HT-29 (cell line): ENCODE measurements at places on chromosomes 3 and 15. TPM values are rescaled to one million over a fixed set of nuclear protein-coding genes. Genes with fewer than 3 reads are reported as not detected.
A peak's percentile ranks its signal among the peaks of the same experiment; 100 is the strongest.

Gene CCDC174
- total RNA-seq, result 3.4 and 4.1 TPM in 2 replicates

Gene TMEM202
- total RNA-seq, result not detected in 2 replicates

GRCh38 chr15:63043335-63044076, 959 bp downstream of the TPM1 start:
- DNase-seq, result no peak

GRCh38 chr3:49709852-49710251, 9.6 kb downstream of the AMIGO3 start:
- no peak for DNase-seq

Gene GOLGA8H
- total RNA-seq, result not detected in 2 replicates

GRCh38 chr3:193732391-193732790, 139.4 kb downstream of the OPA1 start:
- peak; percentile 20 for DNase-seq

Gene GALNT15
- total RNA-seq, result not detected in 2 replicates

Gene UBA3
- total RNA-seq, result 30.5 and 34.4 TPM in 2 replicates

- DNase-seq, result no peak
These were observed 107.4 kb downstream of the HES1 start for GRCh38 chr3:194243172-194243837.

DNA sequence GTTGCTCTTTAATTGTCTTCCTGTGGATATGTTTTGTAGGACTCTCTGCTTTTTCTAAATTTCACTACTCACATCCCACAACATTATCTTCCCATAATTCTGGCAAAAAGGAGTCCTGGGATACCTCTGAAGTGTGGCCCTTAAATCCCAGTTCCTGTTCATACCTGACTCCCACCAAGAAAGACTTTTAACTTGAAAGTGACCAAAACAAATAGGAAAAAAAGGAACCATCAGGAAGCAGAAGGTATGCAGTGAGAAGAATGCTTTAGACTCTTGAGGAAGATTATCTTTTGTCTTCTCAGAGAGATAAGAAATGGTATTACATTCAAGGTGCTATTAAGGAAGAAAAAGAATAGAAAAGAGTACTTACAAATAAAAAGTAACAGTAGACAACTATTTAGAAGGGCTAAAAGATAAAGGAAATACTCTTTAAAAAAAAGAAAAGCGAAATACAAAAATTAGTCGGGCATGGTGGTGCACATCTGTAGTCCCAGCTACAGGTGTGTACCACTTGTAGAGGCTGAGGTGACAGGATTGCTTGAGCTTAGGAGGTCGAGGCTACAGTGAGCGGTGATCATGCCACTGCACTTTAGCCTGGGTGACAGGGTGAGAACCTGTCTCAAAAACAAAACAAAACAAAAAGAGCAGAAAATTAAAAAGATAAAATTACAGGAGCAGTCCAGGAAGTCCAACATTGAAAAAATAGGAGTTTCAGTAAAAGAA, 46.8 kb downstream of the PXK start:
- no peak for DNase-seq

GRCh38 chr3:133695560-133696171, 33.9 kb upstream of the TOPBP1 start:
- DNase-seq, result no peak

DNA sequence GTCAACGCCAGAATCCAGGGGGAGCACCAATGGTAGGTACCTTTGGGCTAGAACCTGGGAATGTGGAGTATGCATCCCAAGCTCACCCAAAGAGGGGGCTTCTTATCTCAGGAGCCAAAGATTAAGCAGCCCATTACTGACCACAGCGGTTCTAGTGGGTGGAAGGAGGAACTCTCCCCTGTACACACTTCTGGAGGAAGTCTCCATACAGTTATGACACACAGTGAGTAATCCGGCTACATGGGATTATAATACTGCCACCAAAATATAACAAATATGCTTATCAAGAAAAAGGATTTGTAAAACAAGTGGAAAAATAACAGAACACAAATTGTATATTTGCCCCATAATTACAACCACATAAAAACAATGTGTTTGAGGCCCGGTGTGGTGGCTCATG, 8.4 kb downstream of the MYO1E start:
- DNase-seq, result no peak

Gene MESP1
- 0.23 and 0.71 TPM in 2 replicates for total RNA-seq

GRCh38 chr3:149042789-149043386, 43.4 kb downstream of the HLTF start:
- no peak for DNase-seq

- no peak for DNase-seq
These were observed 129.4 kb downstream of the DLG1 start for GRCh38 chr3:197169028-197169427.

- no peak for DNase-seq
These were observed 145.9 kb upstream of the GALNT15 start for GRCh38 chr3:16028604-16029003.

DNA sequence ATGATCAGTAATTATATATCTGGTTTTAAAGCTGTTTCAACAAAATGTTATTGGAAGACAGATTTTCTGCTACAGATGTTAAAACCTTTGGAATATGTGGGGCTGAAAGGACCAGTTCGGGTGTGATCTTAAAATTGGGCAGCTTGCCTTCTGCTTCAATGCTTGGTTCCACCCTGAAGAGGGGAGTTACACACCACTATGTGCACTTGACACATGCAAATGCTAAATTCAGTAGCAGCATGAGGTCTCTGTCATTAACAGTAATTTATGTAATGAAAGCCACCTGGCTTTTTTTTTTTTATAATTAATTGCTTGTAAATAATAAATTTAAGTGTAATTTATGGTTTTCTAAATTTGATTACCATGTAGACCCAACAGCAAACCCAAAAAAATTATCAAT, 24.6 kb downstream of the CDIN1 start:
- DNase-seq, result no peak

DNA sequence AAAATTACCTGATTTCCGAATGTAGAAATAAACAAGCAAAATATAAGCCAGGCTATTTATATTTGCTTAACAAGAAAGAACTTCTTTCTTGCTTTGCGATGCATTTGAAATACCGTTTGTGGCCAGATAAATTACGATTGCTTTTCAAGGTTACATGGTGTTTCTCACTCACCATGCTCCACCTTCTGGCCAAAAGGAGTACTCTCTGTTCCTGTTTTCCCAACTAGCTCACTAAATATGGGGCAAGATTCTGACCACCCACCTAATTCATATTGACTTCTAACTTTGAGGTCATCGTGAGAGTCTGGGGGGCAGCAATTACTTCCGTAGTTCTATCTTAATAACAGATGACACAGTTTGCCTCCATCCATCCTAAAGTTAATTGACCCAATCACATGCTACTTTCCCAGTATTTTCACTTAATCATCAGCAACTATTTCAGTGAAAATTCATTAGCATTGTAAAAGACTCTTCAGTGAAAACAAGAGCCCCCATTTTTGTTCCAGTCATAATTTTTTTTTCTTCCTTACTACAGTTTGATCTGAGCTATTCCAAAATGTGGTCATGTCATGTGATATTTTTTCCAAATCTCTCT, 25.9 kb downstream of the ACP3 start:
- DNase-seq, result peak; percentile 74

Gene ZPLD1
- total RNA-seq, result not detected in 2 replicates

DNA sequence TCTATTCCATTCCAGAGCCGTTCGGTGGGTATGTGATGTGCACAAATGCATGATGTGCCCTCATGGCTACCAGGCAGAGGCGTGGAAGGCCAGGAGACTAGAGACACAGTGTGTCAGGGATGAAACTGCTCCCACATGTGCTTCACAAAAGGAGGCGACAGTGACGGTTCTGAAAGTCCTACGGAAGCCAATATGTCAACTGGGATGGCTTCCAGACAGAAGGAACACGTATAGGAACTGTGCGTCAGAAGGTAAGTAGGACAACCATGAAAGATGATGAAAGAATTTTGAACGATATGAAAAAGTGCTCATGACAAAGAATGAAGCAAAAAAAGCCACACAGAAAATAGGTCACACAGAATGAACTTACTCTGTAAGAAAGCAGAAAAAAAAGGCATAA, 34.1 kb downstream of the GLB1 start:
- DNase-seq, result no peak

DNA sequence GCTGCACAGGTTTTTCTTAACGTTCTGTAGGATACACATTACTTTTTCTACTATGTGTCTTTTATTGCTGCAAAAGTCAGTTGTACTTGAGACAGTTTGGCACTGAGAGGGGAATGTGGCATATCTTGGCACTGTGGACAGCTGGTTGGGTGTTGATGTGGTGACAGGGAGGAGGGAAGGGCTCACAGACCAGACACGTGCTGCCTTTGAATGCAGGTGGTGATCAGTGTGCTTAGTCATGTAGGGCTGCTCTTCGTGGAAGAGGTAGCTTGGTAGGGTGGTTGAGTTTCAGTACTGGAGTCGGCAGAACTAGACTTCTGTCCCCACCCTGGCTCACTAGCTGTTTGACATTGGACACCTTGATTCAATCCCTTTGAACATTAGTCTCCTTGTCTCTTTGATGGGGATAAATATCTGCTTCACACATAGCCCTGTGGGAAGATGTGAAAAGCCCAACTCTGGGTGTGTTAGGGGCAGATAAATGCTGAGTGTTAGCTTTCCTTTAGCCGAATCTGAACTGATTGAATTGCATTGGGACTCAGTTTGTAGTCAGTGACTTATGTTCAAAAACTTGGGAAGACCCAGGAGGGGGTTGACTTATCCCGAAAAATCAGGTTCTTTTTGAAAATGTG, 108.4 kb downstream of the PTPRG start:
- DNase-seq, result no peak

DNA sequence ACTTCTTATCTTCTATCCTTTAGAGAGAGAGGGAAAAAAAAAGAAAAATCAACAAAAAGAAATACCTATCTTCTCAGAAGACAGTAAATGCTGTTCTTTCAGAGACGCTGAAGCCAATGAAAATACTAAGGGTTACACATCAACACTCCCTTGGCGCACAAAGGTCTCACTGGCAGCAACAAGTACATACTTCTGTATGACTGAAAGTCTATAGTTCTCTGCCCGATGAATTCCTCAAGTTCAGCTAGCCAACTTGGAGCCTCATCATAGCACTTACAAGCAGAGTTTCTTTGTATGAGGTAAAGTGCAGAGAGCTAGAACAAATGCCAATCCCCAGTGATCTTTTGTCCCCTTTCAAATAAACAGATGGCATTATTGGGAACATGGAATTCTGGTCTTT, 62.7 kb downstream of the CPNE4 start:
- DNase-seq, result no peak

DNA sequence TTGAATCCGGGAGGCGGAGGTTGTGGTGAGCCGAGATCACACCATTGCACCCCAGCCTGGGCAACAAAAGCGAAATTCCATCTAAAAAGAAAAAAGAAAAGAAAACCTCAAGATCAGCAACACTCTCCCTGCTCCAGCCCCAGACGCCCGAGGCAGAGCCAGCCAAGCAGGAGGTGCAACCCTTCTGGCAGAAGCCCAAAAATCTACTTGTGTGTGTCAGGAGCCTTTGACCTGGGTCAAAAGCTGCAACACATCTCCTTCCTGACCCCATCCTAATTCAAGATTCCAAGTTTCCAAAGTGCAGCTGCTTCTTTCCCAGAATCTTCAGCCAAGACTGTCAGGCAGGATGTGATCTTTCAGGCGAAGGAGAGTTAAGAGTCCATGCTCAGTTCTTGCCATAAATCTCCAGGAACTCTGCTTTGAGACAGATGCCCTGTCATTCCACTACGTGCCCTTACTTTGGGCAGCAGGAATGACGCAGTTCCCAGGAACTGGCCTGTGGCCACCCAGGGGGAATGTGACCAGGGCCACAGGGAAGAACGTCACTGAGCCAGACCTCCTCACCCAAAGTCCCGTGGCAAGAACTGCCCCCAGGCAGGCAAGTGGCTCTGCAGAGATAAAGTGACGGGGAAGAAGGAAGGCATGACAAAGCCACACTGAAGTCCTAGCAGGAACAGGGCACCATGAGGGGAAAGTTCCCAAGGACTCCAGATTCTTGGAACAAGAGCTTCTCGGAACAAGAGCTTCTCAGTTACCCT, 39.4 kb downstream of the SH3BP5 start:
- DNase-seq, result no peak

GRCh38 chr15:98009971-98010370, 49.5 kb downstream of the ARRDC4 start:
- DNase-seq, result no peak

GRCh38 chr15:91807122-91807521, 46.4 kb upstream of the SLCO3A1 start:
- DNase-seq, result no peak

Gene GOLGA6L9
- total RNA-seq, result 2.5 and 2.9 TPM in 2 replicates

DNA sequence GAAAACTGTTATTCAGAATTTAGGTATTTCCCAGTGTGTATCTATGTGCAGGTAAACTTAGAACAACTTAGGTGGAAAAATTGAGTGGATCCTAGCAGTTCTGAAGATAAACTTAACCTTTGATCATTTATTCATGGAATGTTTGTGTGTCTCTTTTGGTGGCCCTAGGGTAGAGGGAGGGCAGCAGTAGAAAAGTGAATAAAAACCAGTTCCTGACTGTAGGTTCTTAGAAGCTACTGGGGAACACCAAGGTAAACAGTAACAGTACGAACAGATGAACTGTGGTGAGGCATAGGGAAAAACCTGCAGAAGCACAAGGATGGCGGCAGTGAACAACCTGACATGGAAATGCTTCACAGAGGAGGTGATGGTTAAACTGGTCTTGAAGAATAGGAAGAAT, 2.5 kb downstream of the SNRK start:
- peak; percentile 5 for DNase-seq
